ENCODE measurements at places on chromosomes 2 and 18.

DNA sequence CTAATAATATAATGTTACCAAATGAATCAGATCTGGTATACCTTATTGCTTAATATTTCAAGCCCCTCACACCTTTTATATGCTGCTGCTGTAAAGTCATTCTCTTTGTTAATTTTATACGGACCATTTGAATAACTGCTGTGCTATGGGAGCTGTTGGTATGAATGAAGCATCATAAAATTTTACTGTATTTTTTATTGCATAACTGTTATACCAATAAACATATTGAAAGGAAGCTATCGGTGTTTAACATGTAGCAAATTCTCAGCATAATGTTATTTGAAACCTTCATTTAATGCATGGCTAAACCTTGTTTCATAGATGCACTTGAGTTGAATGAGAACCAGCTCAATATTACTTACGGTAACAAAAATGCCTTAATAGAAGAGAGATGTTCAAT lies 1040.3 kb downstream of the SOCS6 start:
- no peak for DNase-seq

DNA sequence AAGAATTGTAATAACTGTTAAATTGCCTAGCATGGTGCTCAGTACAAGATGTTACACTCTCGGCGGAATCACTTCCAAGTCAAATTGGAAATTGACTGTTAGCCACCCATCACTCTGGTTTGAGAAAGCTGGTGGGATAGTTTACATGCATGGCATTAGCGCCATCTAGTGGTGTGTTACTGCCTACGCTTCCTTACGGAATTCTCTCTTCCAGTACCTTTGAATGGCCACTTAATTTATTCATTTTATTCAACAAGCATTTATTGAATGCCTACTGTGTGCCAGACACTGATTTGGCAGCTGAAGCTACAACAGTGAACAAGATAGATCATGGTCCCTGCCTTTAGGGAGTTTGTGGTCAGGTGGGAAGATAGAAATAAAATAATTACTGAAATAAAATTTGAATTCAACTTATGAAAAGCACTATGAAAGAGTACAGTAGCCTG lies 171.2 kb downstream of the TMEM247 start:
- DNase-seq: peak; percentile 76

DNA sequence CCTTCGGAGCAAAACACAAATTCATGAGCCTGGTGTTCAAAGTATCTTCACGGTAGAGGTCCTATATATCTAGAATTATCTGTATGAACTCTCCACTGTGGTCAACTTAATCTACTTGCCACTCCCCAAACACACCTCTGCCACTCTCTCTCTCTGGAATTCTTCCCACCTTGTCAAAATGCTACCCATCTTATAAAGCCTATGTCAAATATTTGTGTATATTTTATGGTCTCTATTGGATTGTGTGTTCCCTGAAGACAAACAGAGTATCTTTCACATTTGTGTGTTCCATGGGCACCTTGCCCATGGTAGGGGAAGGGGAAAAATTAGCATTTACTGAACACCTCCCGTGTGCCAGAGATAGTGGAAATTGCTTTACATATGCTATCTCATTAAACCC lies 83.2 kb upstream of the ATL2 start:
- no peak for DNase-seq

DNA sequence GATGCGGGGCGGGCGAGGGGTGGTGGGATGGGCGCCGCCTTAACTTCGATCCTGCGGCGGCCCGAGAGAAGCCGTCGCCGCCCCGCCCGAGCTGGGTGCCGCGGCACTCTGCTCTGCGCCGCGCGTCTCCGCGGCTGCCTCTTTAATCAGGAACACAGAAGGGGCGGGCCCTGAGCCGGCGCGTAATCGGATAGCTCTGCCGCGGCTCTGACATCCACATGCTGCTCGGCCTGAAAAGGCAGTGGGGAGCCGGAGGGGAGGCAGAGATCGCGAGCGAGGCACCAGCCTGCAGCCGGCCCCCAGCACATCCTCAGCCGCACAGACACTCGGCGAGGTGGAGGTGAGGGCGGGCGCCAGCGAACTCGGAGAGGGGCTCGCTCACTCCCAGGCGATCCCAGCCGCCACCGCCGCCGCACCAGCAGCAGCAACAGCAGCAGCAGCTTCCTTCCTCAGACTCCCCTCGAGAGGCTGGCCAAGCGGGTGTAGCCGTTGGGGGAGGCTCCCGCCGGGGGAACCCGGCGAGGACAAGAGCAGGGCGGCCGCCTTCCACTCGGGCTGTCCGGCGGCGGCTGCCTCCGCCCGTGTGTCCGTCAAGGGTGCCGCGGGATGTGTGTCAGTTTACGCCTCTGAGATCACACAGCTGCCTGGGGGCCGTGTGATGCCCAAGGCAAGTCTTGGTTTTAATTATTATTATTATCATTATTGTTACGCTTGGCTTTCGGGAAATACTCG lies at the start of gene NRP2:
Gene NRP2, plus strand, starts transcription at position 263 of the 732 bp plus-strand sequence. CDS start 790 bp downstream, outside the sequence.
- DNase-seq: peak; percentile 43

DNA sequence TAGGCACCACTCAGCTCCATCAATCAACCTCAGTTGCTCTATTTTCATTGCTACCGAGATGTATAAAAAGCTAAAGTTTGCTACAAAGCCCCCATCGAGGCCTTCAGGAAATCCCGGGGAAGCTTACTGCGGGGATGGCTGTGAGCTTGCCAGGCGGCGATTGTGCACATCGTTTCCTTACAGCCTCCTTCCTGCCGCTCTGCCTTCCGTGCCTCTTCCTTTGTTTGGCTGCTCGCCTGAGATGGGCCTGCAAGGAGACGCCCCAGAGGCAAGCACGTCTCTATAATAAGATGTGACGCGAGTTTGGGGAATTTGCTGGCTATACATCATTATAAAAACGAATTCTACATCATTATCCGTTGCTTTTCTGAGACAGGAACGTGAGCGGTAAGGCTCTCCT lies 41.6 kb downstream of the DHRS9 start:
- no peak for DNase-seq

GRCh38 chr2:177908182-177908581 lies 164.4 kb downstream of the PDE11A start:
- no peak for DNase-seq

GRCh38 chr2:65545837-65546805 lies 113.7 kb upstream of the SPRED2 start:
- DNase-seq: no peak

DNA sequence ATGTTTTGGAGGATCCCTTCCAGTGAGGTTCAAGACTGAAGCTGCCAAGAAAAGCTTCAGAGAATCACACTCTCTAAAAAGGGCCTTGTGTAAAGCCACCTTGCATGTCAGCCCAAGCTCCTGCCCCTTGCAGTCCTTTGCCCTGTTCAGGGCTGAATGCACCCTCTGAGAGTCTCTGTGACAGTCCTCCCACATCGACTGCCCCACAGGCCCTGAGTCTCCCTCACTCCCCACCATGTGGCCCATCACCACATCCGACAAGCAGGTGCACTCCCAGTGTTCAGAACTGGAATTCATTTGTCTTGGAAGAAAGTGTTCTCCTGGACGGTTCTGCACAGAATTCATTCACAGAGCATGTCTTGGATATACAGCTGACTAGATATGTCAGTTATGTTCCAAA lies 31.0 kb downstream of the BCL11A start:
- DNase-seq: no peak

GRCh38 chr2:43136876-43137275 lies 89.5 kb downstream of the ZFP36L2 start:
- DNase-seq: peak; percentile 90

DNA sequence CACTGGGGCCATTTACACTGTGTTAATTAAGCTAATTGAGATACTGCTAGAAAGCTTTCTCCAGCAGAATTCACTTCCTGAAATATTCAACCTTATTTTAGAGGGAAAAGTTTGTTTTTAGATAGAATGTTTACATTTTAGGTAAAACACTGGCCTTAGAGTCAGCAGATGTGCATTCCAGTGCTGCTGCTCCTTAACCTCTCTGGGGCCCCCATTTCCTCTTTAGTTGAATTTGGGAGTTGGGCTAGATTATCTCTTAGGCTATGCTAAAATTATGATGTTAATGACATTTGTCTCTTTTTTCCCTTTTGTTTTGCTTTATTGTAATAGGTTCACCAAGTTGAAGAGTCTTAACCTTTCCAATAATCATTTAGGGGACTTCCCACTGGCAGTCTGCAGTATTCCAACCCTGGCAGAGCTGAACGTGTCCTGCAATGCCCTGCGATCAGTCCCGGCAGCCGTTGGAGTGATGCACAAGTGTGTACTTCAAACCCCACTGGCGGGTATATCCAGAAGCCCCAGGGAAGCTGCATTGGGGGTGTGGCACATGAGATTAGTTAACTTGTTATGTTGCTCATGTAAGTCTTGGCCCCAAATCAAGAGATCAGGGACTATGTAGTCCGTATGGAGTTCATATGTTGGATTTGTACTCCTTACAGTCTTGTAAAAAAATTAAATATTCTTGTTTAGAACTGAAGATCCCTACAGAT lies 179.5 kb downstream of the PHLPP1 start:
- DNase-seq: no peak

GRCh38 chr18:11511434-11512095 lies 97.8 kb upstream of the SLC35G4 start:
- DNase-seq: no peak

DNA sequence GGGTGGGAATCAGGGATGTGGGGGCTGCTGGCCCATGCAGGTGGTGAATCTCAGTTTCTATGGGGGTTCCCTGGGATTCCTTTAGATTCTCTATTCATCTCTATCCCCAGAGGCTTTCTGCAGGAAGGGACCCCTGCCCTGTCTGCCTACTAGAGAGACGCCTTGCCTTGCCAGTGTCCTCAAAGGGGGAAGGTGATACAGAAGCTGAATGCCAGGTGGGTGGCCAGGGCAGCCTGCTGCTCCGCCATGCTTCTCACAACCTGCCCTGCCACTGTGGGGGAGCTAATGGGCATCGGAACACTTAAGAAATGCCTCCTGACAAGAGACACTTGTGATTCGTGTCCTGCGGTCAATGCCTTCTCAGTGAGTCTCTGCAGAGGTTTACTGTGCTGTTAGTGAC lies 368.4 kb downstream of the EN1 start:
- DNase-seq: no peak

DNA sequence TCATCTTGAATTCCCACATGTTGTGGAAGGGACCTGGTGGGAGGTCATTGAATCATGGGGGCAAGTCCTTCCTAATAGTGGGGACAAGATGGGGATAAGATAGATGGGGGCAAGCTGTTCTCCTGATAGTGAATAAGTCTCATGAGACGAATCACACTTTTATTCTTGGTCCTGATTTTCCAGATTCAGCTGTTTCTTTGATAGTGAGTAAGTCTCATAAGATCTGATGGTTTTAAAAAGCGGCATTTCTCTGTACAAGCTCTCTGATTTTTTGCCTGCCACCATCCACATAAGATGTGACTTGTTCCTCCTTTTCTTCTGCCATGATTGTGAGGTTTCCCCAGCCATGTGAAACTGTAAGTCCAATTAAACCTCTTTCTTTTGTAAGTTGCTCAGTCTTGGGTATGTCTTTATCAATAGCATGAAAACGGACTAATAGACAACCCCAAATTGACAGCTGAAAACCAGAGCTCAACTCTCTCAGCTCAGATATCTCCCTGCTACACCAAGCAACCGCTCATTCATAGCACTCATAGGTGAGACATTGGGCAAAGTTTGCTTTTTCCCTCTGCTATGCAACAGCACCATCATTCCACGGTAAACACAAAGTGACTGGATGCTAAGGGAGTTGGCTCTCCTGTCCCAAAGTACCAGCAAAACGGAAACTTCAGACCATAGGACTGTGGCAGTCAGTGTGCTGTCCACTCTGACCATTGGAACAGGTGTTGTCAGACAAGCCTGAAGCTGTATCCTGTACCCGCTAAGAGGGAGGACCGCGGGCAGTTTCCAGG lies 44.9 kb upstream of the TBC1D8 start:
- DNase-seq: no peak

- DNase-seq: no peak
Measured at GRCh38 chr2:125172181-125172580, 1147.1 kb downstream of the CNTNAP5 start.

DNA sequence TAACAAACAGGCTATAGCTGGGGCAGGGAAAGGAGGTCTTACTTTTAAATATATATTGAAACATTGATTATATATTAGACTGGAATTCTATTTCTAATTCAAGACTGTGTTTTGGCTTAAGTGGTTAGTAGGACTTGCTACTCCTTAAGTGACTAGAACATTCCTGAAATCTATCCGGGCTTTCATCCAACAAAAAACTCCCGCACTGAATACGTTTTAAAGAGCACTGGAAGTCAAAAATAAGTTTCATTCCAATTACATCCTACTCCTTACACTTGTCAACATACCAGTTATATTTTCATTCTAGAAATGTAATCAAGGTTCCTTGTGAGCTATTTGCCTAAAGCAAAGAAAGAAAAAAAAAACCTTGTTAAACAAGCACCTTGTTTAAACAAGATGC lies 204.6 kb downstream of the SP3 start:
- no peak for DNase-seq

DNA sequence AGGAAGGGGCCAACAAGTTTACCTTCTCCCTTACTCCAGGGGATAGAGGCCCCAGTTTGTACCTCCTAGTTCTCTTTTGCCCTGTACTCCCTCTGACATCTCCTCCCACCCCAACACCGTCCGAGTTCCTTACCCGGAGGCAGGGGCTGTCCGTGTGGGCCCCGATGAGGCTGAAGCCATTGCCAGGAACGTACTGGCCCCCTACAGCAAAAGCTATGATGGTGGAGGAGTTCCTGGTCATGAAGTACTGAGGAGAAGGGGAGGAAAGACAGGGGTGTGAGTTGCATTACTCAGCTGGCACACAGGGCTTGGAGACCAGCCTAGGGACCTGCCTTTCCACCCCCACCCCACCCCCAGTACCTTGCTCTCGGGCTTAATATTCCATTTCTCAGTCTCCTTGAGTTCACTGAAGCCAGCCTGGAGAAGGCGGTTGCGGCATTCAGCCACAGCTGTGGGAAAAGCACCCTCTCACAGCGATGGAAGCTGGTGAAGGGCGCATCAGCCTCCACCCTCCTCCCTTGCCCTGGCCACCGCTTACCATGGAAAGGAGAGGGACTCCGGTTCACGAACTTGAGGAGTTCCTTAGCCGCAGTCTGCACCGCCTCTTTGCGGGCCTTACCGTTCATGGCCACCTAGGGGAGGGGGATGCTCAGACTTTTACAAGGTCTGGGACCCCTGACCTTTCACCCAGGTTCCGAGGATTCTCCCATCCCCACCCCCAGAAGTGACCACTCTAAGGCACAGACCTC lies 1.0 kb downstream of the DNPEP start:
- DNase-seq: peak; percentile 16

Measured in CD4-positive, alpha-beta T cell treated with Interleukin-6 for 4 hours (primary cell).